ENCODE measurements at places on chromosomes 6 and 20.

- H3K27ac ChIP-seq: no peak overlapping the region
- H3K36me3 ChIP-seq: no peaks in the 10 kb centered on the region
- H3K4me3 ChIP-seq: no peak overlapping the region
- DNase-seq: no peak
These were observed 43.4 kb downstream of the PTK7 start for GRCh38 chr6:43119482-43119881.

DNA sequence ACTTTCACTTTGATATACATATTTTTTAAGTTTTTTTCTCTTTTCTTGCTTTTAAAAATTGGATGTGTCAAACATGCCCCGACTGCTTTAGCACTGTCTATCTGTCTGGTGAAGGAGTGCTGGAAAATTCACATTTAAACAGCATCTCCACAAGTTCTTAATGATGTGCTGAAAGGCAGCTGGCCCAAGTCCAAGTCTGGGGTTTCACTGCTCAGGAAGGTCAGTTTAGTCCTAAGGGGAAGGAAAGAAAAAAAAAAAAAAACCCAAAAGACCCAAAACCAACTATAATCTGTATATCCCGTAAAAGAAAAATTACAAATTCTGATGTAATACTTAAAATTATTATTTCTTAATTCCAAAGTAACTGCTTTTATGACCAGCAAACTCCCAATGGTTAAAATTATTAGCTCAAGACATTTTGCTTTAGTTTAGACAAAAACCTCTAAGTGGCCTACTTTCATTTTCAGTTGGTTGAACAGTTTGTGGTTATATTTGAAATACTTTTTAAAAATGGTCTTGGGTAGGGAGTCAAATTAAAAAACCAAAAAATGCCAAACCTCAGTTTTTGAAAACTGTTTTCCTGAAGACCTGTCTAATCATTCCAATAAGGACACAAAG, 79.5 kb upstream of the PREP start:
- DNase-seq: no peak
- H3K36me3 ChIP-seq: no peaks in the 10 kb centered on the region
- no peak overlapping the region for H3K27ac ChIP-seq
- H3K27me3 ChIP-seq: no peaks in the 10 kb centered on the region
- H3K4me1 ChIP-seq: peaks cover 23% of the 10 kb centered on the region

DNA sequence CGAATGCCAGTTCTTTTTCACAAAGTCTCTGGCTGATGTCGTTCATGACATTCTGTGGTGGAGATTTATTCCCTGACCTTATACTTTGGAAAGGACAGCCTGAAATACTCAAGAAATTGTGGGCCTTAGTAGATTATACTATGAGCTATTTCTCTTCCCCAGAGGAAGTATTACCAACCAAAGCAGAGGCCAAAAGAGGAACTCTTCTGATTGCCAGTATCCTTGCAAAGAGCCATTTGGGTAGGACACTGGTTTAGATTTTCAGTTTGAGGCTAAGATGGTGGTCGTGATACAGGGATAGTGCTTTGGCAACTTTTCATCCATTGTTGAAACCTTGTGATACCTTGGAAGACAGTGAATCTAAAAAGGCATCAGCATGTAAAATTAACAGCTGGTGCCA, 327.3 kb downstream of the HACE1 start:
- DNase-seq: no peak
- no peak overlapping the region for H3K27ac ChIP-seq
- H3K36me3 ChIP-seq: no peaks in the 10 kb centered on the region
- no peak overlapping the region for H3K4me3 ChIP-seq

DNA sequence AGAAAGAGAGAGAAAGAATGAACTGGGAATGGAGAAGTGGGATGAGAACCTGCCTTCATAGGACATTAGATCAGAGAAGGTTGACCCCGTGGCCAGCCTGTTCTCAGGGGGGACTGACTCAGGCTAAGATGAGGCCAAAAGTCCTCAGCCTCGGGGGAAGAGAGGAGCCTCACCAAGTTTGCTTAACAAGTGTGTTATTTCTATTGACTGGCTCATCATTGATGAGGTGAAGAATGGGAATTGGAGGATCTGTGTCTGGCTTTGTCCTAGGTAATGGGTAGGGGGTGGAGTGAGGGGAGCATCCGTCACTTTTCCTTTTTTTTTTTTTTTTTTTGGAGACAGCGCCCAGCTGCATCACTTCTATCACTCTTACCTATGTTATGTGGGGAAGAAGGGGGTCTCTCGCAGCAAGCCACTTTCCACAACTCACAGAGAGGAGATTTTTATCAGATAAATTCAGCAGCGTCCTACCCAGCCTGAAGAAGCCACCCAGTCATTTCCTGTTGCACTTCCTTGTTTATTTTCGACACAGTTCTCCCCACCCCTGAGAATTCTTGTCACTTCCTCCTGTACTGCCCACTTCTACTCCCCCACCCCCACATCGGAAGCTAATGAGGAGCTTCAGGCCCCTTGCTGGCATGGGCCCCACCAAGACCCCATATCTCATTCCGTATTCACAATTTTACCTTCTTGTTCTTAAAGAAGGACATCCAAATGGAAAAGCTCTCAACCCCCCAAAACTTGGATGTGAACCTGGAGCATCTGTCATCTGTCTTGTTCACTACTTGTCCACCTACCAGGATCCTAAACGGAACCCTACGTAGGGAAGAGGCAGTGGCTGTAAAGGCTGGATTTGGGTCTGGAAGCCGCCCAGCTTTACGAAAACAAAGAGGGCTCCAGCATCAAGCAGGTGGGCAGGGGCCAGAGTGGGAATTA, 2.8 kb upstream of the RNASET2 start:
- peak overlapping the region; percentile 68 for H3K4me3 ChIP-seq
- no peak overlapping the region for H3K27ac ChIP-seq
- H3K36me3 ChIP-seq: peaks cover 8% of the 10 kb centered on the region
- DNase-seq: no peak

GRCh38 chr6:17705428-17705777, 1.3 kb downstream of the NUP153 start:
- H3K27ac ChIP-seq: peak overlapping the region; percentile 98
- H3K36me3 ChIP-seq: peaks cover 3% of the 10 kb centered on the region
- no peak for DNase-seq
- H3K4me1 ChIP-seq: peaks cover 16% of the 10 kb centered on the region
- H3K4me3 ChIP-seq: peak overlapping the region; percentile 91
- H3K27me3 ChIP-seq: no peaks in the 10 kb centered on the region

DNA sequence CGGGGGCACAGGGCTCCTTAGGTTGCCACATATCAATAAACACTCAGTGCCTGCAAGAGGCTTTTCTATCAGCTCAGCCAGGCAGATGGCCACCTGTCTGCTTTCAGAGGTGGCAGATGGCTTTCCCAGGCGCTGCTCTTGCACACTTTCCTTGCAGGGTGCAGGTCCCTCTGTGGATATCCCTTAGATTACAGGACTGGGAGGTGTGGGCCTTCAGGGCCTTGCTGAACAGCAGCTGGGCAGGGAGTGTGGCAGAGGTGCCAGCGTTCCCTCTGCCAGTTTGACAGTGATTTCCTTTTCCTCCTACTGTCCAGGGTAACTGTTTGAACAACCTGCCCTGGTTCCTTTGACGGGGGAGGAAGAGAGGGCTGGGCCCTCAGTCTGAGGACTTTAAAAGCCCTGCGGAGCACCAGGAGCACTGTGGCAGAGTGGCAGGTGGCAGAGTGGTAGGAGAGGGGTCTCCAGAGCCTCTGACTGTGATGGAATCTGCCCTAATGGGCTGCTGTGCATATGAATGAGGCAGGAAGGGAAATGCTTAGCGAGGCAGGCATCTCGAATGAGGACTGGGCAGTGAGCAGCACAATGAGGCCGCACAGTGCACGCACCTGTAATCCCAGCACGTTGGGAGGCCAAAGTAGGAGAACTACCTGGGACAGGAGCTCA, 34.2 kb downstream of the ABHD12 start:
- peaks cover 35% of the 10 kb centered on the region for H3K4me1 ChIP-seq
- no peak for DNase-seq
- H3K4me3 ChIP-seq: no peak overlapping the region
- H3K36me3 ChIP-seq: no peaks in the 10 kb centered on the region
- peak overlapping the region; percentile 19 for H3K27ac ChIP-seq

DNA sequence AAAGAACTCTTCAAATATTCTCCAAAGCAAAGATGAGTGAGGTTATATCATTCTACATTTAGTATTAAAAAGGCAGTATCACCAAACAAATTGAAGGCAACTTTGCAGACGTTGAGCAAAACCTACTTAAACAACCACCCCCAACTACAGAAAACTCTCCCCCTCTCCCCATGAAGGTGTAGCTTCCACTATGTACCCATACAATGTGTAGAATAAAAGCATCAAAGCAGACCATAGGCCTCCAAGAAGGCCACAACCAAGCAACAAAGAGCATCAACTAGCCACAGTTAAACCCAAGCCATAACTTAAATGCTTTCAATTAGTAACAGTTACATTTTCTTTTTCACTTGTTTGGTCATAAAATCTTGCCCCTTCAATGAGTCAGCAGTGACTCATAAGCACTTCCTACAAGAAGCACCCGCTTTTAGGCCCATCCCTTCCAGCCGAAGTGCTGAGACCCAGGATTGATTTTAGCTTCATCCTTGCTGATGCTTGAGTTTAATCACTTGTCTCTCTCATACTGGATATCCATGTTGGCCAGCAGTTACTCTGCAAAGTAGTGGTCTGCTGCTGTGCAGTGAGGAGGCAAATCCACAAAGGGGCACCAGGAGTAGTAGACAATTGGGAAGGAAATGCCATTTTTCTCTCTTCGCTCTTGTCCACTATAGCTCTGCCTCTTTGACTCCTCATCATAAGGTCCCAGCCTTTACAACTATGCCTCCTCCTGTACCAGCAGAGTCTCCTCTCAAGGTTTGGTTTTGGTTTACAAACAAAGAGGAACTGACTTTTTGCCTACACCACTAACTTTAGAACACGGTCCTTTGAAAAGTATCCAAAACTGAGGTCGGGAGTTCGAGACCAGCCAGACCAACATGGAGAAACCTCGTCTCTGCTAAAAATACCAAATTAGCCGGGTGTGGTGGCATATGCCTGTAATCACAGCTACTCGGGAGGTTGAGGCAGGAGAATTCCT, 8.4 kb upstream of the NUP153 start:
- H3K4me1 ChIP-seq: peaks cover 5% of the 10 kb centered on the region
- H3K36me3 ChIP-seq: no peaks in the 10 kb centered on the region
- H3K27ac ChIP-seq: no peak overlapping the region
- no peaks in the 10 kb centered on the region for H3K27me3 ChIP-seq
- H3K4me3 ChIP-seq: no peak overlapping the region

DNA sequence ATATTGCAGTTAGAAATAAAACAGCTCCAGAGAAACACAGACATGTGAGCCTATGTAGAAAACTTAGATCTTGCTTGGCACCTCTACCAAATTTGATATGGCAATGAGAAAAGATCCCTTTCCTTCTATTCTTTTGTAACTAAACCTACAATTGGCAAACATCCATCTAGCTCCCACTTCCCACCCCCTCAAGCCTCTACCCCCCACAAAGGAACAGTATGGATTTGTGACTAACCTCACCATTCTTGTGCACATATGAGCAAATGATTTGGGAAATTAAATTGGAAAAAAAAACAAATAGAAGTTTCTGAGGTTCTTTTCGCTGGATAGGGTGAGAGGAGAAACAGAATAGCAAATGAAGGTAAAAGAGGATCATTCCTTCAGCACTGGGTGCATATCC, 85.8 kb upstream of the TIAM2 start:
- no peak for DNase-seq
- H3K27ac ChIP-seq: peak overlapping the region; percentile 89
- peak overlapping the region; percentile 81 for H3K4me3 ChIP-seq

- no peak overlapping the region for H3K4me3 ChIP-seq
- no peaks in the 10 kb centered on the region for H3K36me3 ChIP-seq
- peaks cover 9% of the 10 kb centered on the region for H3K4me1 ChIP-seq
- no peak for DNase-seq
These were observed 396.2 kb downstream of the CD83 start for GRCh38 chr6:14513496-14514393.

GRCh38 chr6:85556992-85557668, 36.5 kb downstream of the SNX14 start:
- H3K27ac ChIP-seq: no peak overlapping the region
- DNase-seq: no peak
- H3K36me3 ChIP-seq: peaks cover 19% of the 10 kb centered on the region
- H3K4me3 ChIP-seq: no peak overlapping the region
- no peaks in the 10 kb centered on the region for H3K27me3 ChIP-seq

GRCh38 chr20:4625687-4626086, 96.0 kb upstream of the PRND start:
- no peak overlapping the region for H3K4me3 ChIP-seq
- no peaks in the 10 kb centered on the region for H3K4me1 ChIP-seq
- H3K36me3 ChIP-seq: no peaks in the 10 kb centered on the region
- no peak for DNase-seq
- H3K27ac ChIP-seq: no peak overlapping the region

DNA sequence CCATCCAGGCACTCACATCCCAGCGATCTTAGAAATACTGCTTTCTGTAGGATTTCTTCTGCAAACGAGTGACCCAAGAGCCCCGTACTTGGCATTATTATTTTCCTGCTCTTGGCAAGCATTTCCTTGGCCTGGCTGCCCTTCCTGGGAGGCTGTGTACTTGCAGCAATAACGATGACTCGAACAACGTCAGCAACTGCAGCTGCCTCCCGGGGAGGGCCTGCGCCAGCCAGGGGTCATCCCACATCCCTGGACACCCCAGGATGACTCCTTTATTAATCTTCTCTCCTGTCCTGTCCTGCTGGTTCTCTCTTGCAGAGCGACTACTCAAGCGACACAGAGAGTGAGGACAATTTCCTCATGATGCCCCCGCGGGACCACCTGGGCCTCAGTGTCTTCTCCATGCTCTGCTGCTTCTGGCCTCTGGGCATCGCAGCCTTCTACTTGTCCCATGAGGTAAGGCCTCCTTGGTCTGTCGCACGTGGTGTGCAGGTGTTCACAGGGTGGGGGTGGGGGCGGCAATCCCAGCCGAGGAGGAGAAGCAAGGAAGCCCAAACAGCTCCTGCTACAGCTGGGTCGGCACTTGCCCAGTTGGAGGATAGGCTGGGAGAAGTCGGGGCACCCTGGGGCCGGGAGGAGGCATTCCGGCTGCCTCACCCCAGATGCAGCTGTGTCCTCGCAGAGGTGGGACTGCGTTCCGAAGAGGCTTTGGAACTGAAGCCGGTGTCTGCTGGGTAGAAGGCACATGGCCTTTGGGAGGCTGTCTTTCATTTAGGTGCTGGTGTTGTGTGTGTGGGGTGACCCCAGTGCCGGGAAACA, 115.3 kb downstream of the SYNDIG1 start:
- H3K4me1 ChIP-seq: no peaks in the 10 kb centered on the region
- no peak overlapping the region for H3K27ac ChIP-seq
- no peaks in the 10 kb centered on the region for H3K36me3 ChIP-seq
- DNase-seq: no peak

GRCh38 chr6:98590997-98591396, 243.4 kb upstream of the POU3F2 start:
- no peak overlapping the region for H3K27ac ChIP-seq
- H3K36me3 ChIP-seq: no peaks in the 10 kb centered on the region
- H3K4me3 ChIP-seq: no peak overlapping the region
- no peak for DNase-seq
- H3K27me3 ChIP-seq: no peaks in the 10 kb centered on the region
